NCI-H226 (cell line): ENCODE measurements at places on chromosomes 1 and 21.

- DNase-seq = peak; percentile 23
Measured at GRCh38 chr1:205837382-205837970, 12.5 kb downstream of the PM20D1 start.

DNA sequence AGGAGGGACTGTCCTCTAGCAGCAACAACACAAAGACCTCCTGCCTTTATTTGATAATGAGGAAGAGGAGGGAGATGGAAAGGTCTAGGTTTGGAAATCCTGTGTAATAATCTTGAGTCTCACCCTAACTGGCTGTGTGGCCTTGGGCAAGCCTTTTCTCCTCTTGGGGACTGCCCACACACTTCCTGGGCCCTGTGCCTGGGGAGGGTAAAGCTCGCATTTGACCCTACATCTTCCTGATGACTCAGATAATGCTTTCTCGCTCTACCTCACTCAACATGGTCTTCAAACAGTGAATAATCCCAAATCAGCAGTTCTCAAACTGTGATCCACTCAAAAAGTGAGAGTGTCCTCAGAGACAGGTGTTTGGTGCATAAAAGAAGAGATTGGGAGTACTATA is 81.2 kb downstream of the VWA5B1 start:
- no peak for DNase-seq

DNA sequence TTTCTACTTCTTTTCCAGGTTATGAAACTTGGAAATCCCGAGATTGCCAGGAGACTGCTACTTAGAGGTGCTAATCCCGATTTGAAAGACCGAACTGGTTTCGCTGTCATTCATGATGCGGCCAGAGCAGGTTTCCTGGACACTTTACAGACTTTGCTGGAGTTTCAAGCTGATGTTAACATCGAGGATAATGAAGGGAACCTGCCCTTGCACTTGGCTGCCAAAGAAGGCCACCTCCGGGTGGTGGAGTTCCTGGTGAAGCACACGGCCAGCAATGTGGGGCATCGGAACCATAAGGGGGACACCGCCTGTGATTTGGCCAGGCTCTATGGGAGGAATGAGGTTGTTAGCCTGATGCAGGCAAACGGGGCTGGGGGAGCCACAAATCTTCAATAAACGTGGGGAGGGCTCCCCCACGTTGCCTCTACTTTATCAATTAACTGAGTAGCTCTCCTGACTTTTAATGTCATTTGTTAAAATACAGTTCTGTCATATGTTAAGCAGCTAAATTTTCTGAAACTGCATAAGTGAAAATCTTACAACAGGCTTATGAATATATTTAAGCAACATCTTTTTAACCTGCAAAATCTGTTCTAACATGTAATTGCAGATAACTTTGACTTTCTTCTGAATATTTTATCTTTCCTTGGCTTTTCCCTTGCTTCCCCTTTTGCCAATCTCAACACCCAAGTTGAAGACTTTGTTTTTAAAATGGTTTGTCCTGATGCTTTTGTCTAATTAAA is 4.0 kb downstream of the CDKN2C start:
- DNase-seq = no peak

DNA sequence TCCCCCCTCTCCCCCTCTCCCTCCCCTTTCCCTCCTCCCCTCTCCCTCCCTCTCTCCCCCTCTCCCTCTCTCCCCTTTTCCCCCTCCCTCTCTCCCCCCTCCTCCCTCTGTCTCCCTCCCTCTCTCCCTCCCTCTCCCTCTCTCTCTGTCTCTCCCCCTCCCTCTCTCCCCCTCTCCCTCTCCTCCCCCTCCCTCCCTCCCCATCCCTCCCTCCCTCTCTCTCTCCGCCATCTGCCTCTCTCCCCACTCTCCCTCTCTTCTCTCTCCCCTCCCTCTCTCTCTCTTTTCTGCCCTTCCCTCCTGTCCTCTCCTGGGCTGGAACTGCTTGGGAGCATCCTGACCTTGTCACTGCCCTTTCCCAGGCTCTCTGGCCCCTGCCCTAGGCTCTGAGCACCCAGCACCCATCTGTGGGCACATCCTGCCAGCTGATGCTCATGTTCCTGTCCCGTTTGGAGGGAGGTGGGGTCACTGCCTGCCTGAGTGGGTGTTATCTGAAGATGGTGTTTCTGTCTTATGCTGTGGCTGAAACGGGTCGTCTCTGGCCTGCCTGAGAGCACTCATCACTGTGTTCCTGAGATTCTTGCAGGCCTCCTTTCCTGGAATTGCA is 10.8 kb downstream of the FTCD start:
- no peak for DNase-seq

DNA sequence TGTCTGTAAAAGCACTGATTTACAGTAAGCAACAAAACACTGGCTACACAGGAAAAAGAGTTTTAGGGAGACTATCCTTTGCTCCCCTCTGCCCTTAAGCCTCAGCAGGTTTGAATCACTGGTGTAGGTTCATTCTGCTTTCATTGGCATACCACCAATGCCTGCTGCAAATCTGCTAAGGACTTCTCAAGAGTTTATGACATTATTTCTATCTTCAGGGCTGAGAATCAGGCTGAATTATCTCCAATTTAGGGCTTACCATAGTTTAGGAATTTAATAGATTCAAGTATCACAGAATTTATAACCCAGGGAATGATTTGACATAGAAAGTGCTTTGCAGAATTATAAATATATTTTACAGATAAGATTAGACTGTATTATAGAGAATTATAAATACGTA is 6.7 kb upstream of the ZBTB18 start:
- DNase-seq = no peak

DNA sequence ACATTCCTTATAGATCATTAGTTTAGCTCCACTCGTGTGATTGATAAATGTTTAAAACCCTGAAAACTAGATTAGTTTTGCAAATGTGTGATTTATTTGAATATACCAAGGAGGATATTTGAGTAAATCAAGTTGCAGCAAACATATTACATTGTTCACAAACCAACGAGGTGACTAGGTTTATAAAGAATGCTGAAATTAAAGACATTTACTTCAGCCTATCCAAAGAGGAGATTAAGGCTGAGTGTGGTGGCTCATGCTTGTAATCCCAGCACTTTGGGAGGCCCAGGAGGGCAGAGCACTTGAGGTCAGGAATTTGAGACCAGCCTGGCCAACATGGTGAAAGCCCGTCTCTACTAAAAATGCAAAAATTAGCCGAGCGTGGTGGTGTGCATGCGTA is 34.1 kb downstream of the VTCN1 start:
- DNase-seq = no peak
